ENCODE measurements at places on chromosomes 12 and 14.
A peak's percentile ranks its signal among the peaks of the same experiment; 100 is the strongest.

- H3K27me3 ChIP-seq, result peaks cover 11% of the 10 kb centered on the region
- DNase-seq, result no peak
- H3K4me1 ChIP-seq, result peaks cover 8% of the 10 kb centered on the region
- no peak overlapping the region for H3K4me3 ChIP-seq
- H3K27ac ChIP-seq, result no peak overlapping the region
Measured at GRCh38 chr14:101463566-101464171, 97.6 kb upstream of the DIO3 start.

DNA sequence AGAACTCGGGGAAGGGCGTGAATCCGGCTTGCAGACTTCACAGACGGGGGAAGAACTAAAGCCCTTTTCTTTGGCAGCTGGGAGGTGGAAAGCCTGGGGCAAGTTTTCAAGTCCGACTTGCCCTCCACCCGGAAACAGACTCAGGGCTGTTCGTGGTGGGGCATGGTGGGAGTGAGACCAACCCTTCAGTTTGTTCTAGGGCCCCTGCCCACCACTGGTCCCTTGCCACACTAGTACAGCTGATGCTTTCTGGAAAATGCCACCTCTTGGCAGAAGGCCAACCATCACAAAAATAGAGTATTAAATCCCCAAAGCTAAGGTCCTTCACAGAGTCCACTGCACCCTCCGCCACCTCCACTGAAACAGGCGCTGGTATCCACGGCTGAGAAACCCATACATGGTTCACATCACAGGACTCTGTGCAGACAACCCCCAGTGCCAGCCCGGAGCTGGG lies 50.4 kb upstream of the DDX11 start:
- H3K27me3 ChIP-seq, result no peaks in the 10 kb centered on the region
- H3K36me3 ChIP-seq, result no peaks in the 10 kb centered on the region
- no peak overlapping the region for H3K27ac ChIP-seq

DNA sequence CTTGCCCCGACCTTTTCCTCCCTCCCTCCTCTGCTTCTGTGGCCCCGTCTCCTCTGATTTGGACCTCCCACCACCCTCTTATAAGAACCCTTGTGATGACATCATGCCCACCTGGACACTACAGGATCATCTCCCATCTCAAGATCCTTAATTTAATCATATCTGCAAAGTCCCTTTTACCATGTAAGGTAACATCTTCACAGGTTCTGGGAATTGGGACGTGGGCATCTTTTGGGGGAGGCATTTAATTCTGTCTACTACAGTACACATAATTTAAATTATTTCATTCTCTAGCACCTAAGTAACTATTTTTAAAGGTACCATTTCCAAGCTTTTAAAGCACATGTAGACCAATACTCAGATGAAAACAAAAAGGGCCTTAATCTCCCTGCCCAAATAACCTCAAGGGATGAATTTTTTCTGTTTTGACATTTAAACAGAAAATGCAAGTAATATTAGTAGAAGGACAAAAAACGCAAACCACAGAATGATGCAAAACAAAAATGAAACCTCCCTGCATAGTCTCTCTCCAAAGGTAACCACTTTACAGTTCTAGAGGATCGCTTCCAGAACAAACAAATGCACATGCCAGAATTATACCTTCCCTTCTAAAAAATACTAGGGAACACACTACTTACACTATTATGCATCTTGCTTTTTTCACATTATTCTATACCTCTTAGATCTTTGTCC lies 222.1 kb downstream of the AACS start:
- DNase-seq, result no peak
- H3K4me3 ChIP-seq, result no peak overlapping the region
- H3K36me3 ChIP-seq, result no peaks in the 10 kb centered on the region
- no peak overlapping the region for H3K27ac ChIP-seq
- H3K27me3 ChIP-seq, result no peaks in the 10 kb centered on the region

- no peak overlapping the region for H3K27ac ChIP-seq
- no peaks in the 10 kb centered on the region for H3K27me3 ChIP-seq
- no peak overlapping the region for H3K4me3 ChIP-seq
- H3K36me3 ChIP-seq, result no peaks in the 10 kb centered on the region
- no peak for DNase-seq
Measured at GRCh38 chr14:33999771-34000291, 49.0 kb upstream of the EGLN3 start.

DNA sequence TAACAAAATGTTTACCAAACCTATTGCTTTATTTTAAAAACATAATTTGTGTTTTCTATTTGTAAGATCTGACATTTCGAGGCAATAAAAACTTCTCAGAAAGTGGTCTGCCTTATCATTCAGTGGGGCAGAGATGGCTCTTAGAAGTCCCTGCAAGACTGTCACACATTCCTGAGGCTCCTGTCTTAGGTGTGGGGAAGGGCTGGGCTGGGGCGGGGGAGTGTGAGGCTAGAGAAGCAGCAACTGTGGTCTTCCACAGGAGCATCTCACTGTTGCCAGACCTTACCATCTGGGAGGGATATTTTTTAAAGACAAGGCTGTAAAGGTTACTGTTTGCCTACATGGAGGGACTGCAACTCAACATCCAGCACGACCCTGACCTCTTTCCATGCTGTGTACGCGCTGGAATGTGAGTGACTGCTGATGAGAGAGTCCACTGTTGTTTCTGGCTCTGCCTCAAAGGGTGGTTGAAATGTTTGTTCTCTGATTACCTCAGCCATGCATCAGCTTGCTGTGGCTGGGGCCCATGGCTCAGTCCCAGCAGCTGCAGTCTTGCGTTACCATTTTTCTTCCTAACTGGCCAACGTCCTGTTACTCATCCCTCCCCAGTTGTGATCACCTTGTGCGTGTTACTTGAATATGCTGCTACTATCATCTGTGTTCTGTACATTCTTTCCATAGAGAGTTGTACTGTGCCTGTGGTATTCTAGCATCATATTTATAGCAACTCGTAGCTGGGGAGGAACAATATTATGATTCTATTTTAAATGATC lies 12.4 kb downstream of the ERG28 start:
- peaks cover 13% of the 10 kb centered on the region for H3K4me1 ChIP-seq
- DNase-seq, result no peak
- H3K27ac ChIP-seq, result peak overlapping the region; percentile 43
- H3K36me3 ChIP-seq, result peaks cover 17% of the 10 kb centered on the region

- no peak overlapping the region for H3K4me3 ChIP-seq
- no peaks in the 10 kb centered on the region for H3K4me1 ChIP-seq
- no peaks in the 10 kb centered on the region for H3K27me3 ChIP-seq
- H3K36me3 ChIP-seq, result peaks cover 37% of the 10 kb centered on the region
- DNase-seq, result no peak
- H3K27ac ChIP-seq, result no peak overlapping the region
Measured at GRCh38 chr14:50791201-50791600, 39.8 kb downstream of the NIN start.

DNA sequence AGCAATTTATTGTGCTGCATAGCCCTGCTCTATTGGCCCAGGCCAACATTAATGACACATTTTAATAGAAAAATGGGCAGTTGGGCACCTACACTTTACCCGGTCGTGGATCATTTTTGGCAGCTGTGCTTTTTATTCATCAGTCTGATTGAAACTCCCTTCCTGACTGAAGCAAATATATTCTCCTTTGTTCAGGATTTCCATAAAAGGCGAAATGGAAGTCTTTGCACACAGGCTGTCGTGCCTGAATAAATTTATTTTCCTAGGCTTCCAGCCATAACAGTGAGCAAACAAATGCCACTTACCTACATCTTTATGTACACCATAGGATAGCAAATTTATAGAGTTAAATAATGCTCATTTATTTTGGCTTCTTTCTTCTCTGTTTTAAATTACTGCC lies 480.7 kb upstream of the DCN start:
- H3K4me3 ChIP-seq, result no peak overlapping the region
- no peaks in the 10 kb centered on the region for H3K4me1 ChIP-seq
- no peak for DNase-seq
- no peak overlapping the region for H3K27ac ChIP-seq
- H3K27me3 ChIP-seq, result no peaks in the 10 kb centered on the region

DNA sequence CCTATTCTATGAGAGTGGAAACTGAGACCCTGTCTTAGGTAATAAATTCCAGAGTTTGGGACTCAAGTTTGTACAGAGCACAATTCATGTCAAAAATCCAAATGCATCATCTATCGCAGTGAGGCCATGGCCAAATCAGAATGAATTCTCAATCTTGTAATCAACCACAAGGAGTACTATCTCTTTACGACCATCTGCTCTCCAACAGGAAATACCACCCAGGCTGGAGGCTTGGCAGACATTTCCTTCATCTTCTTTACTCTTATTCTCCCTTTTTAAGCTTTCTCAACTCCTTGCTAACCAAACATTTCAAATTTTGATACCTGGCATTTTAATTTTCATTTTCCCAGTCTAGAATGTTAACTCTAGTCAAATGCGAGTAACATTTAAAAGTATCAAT lies 32.7 kb upstream of the RNU6-7 start:
- H3K4me3 ChIP-seq, result no peak overlapping the region
- no peaks in the 10 kb centered on the region for H3K27me3 ChIP-seq
- no peaks in the 10 kb centered on the region for H3K4me1 ChIP-seq
- DNase-seq, result no peak
- H3K36me3 ChIP-seq, result no peaks in the 10 kb centered on the region

DNA sequence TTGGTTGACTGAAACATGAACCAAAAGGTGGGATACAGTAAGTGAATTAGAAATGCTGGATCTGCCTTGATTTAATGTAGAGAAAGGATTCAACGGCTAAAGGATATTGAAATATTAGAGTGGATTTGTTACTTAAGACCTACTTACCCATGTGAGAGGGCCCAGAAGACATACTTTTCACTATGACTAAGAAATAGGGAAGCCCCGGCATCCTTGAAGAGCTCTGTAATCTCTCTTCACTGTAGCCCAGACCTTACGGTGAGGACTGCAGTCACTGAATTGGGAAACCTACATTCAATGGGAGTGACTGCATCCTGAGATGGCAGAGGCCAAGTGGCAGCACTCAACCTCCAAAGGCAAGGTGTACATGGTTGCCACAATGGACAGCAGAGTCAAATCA lies 52.5 kb downstream of the KANSL2 start:
- no peaks in the 10 kb centered on the region for H3K4me1 ChIP-seq
- no peaks in the 10 kb centered on the region for H3K27me3 ChIP-seq
- H3K4me3 ChIP-seq, result no peak overlapping the region
- H3K27ac ChIP-seq, result no peak overlapping the region
- H3K36me3 ChIP-seq, result no peaks in the 10 kb centered on the region

DNA sequence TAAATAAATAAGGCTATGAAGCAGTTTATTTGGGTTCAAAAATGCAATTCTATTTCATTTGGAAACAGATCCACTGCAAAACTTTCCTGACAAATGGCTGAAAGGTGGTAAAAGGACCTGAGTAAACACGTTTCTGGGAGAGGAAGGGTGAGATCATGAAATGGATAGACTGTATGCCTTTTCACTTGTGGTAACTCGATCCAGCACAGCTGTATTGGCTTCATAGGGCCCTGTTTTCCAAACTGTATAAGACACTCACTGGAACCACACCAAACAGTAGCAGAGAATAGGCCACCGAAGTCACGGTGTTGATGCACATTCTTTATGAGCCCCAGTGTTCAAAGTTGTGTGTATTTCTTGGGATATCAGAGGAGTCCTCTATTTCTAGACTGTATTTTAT lies 325.2 kb upstream of the DIO2 start:
- H3K4me3 ChIP-seq, result no peak overlapping the region
- no peaks in the 10 kb centered on the region for H3K27me3 ChIP-seq
- DNase-seq, result no peak
- H3K4me1 ChIP-seq, result no peaks in the 10 kb centered on the region
- H3K27ac ChIP-seq, result no peak overlapping the region

DNA sequence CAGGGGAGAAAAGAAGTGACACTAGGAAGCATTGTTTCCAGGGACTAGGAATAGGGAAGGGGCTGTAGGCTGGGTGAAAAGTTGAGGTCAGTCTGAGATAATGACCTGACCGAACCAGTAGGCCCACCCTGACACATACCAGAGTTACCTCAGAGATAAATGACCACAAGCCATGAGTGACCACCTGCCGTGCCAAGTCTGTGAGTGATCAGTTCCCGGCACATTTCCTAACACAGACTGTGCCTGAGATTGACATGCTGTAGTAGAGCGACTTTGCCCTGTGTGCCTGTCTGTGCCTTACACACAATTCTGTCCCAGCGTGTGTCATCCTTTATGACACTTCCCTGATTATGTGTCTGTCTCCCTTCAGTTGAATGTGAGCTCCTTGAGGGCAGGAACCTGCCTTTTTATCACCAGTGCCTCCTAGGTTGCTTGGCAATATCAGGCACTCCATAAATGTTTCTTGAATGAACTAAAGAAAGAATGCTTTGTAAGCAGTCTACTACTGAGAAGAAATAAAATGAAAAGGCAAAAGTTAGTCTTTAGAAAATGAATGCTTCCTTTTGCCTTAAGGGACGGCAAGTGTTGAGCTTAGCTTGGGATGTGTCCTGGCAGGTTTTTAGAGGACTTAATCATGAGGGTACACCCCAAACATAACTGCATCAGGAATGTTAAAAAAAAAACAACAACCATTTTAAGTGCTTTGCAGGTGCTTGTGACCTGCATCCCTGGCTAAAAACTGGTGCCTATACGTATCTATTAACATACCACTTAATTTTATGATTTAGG lies 9.6 kb upstream of the SSPN start:
- no peaks in the 10 kb centered on the region for H3K4me1 ChIP-seq
- no peaks in the 10 kb centered on the region for H3K27me3 ChIP-seq
- H3K27ac ChIP-seq, result no peak overlapping the region

DNA sequence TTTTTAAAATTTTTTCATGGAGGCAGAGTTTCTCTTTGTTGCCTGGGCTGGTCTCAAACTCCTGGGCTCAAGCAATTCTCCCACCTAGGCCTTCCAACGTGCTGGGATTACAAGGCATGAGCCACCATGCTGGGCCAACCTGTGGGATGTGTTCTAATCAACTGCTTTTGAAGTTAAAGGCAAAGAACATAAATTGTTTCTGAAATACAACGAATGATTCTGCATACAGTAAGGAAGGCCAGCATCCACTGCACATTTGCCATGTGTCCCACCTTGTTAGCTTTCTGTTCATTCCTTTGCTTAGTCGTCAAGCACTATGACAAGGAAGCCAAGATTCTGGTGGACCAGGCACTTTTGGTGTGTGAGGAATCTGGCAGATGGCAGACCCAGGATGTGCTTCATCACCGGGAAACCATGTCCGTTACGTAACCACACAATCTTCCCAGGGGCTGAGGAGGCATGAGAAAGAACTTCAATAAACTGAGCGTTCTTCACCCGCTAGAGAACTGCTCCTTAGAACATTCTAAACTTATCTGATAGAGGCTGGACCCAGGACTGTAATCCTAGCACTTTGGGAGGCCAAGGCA lies 24.5 kb downstream of the MOK start:
- peaks cover 5% of the 10 kb centered on the region for H3K4me1 ChIP-seq
- H3K27me3 ChIP-seq, result no peaks in the 10 kb centered on the region
- peaks cover 3% of the 10 kb centered on the region for H3K36me3 ChIP-seq
- H3K4me3 ChIP-seq, result no peak overlapping the region
- H3K27ac ChIP-seq, result no peak overlapping the region
- no peak for DNase-seq

- DNase-seq, result no peak
- no peak overlapping the region for H3K4me3 ChIP-seq
- no peak overlapping the region for H3K27ac ChIP-seq
- no peaks in the 10 kb centered on the region for H3K36me3 ChIP-seq
Measured at GRCh38 chr12:32312049-32312670, 87.2 kb upstream of the FGD4 start.

- H3K27ac ChIP-seq, result no peak overlapping the region
- DNase-seq, result no peak
- no peaks in the 10 kb centered on the region for H3K27me3 ChIP-seq
- no peaks in the 10 kb centered on the region for H3K4me1 ChIP-seq
- no peaks in the 10 kb centered on the region for H3K36me3 ChIP-seq
Measured at GRCh38 chr12:103742349-103742932, 98.6 kb downstream of the NT5DC3 start.

GRCh38 chr12:123744836-123745235 lies 17.3 kb upstream of the DNAH10 start:
- no peaks in the 10 kb centered on the region for H3K4me1 ChIP-seq
- DNase-seq, result no peak
- no peaks in the 10 kb centered on the region for H3K27me3 ChIP-seq

Data from esophagus muscularis mucosa (tissue), 4 donors.